M059J (cell line): ENCODE measurements at places on chromosomes 12 and 14.

- no peak for DNase-seq
Observed at GRCh38 chr14:50007123-50007903, 109.1 kb downstream of the VCPKMT start.

DNA sequence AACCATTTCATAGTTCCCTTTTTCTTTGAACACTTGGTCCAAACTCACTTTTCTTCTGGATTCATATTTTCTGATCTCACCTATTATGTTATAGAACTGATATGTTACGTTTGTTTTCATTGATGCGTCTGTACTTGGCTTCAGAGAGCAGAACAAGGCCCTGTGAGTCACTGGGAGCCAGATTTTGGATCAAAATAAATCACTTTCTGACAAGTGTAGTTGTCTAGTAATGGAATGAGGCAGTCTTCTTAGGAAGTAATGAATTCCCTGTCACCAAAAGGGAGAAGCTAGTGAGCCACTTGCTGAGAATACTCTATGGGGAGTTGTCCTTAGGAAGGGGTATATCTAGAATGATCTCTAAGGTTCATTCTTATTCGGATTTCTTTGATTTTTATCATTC, 10.2 kb downstream of the BICD1 start:
- peak; percentile 68 for DNase-seq

- no peak for DNase-seq
Observed at GRCh38 chr12:53949631-53950436, 4.9 kb upstream of the HOXC12 start.

DNA sequence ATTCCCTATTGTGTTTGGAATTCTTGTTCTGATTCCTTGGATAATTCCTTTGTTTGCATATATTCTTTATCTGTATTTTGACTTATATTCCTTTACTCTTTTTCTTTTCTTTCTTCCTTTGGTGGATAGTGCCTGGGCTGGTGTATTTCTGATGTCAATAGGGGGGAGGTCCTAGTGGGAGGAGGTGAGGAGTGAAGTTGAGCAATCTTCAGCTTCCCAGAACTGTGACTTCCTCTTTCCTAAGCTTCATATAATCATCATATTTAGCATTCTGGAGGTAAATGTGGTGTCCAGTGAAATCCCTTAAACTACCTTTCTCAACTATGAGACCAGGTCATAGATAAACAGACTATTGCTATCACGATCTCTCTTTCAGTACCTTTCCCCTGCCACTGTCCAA, 29.6 kb upstream of the TBPL2 start:
- no peak for DNase-seq

- no peak for DNase-seq
Observed at GRCh38 chr14:101498526-101498860, 62.8 kb upstream of the DIO3 start.

DNA sequence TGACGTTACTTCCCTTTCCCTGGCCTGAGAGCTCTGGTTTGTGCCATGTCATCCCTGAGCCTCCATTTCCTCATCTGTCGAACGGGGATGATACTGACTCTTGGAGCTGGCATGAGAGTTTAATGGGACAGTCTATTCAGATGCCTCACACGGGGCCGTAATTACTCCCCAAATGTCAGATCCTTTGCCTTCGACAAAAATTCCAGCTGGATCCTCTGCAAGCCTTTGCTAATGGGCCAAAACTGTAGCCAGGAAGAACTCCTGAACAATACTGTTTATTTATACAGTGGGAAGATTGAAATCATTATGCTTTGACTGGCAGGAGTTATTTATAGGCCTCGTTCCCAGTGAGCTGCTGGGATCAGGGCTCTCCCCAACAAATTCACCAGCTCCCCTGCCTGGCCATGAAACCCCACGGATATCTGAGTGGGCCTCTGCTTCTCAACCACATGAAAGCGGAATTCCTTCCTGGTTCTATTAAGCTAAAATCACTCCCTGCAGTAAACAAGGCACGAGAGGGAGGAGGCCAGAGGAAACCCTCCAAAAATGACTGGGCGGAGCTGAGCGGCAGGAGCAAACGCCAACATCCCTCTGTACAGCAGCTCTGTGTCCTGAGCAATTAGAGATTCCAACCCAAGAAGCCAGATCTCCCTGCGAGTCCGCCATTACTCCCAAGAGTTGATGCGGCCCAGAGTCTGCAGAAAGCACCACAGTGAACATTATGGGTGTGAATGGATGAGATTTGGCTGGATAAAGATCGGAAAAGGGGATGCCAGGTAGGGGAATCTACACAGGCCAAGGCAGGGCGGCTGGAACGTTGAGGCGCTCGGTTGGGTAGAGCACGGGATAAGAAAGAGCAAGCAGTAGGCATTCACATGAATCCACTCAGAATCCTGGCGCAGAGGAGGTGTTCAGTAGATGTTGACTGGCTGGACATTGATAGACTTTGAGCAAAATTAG, 326.1 kb downstream of the BCL11B start:
- DNase-seq, result peak; percentile 50

DNA sequence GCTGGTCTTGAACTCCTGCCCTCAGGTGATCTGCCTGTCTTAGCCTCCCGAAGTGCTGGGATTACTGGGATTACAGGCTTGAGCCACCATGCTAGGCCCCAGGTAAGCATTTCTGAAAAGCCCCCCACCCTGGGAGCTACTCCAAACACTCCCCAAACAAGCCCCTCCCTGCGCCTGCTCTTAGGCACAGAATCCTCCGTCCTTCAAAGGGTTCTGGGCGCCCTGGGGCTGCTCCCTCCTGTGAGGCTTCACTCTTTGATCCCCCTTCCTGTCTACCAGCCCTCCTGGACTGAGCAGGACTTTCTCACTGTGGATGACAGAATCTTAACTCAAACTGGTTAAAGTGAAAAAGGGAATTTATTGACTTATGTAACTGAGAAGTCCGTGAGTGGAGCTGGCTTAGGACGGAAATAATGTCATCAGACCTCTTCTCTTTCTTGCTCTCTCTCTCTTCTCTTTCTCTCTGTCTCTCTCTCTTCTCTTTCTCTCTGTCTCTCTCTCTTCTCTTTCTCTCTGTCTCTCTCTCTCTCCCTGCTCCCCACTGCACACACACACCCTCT, 66.9 kb upstream of the CLMN start:
- no peak for DNase-seq

- DNase-seq, result peak; percentile 51
Observed at GRCh38 chr12:68953536-68953935, 20.6 kb upstream of the CPM start.

GRCh38 chr14:33954016-33954598, 3.2 kb upstream of the EGLN3 start:
- no peak for DNase-seq

- DNase-seq, result no peak
Observed at GRCh38 chr12:4190366-4191063, 83.0 kb upstream of the CCND2 start.

GRCh38 chr14:94423453-94424056, 29.0 kb downstream of the SERPINA11 start:
- DNase-seq, result peak; percentile 52

DNA sequence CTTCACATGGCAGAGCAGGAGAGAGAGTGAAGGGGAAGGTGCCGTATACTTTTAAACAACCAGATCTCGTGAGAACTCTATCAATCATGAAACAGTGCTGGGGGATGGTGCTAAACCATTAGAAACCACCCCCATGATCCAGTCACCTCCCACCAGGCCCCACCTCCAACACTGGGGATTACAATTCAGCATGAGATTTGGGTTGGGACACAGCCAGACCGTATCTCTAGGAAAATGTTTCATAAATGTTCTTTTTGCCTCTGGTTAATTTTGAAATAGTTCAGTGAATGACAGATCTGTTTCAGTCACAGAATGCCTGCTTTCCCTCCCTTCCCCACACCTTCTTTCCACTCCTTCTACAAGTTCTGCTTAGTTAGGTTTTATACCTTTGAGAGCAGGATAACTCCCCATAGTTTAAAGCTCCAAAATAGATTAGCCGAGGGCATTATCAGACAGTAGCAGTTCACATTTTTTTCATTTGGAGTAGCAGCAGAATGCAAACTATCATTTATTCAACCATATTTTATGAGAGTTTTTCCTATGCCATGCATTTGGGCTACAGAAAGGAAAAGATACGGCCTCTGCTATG, 27.1 kb downstream of the PELI2 start:
- no peak for DNase-seq

DNA sequence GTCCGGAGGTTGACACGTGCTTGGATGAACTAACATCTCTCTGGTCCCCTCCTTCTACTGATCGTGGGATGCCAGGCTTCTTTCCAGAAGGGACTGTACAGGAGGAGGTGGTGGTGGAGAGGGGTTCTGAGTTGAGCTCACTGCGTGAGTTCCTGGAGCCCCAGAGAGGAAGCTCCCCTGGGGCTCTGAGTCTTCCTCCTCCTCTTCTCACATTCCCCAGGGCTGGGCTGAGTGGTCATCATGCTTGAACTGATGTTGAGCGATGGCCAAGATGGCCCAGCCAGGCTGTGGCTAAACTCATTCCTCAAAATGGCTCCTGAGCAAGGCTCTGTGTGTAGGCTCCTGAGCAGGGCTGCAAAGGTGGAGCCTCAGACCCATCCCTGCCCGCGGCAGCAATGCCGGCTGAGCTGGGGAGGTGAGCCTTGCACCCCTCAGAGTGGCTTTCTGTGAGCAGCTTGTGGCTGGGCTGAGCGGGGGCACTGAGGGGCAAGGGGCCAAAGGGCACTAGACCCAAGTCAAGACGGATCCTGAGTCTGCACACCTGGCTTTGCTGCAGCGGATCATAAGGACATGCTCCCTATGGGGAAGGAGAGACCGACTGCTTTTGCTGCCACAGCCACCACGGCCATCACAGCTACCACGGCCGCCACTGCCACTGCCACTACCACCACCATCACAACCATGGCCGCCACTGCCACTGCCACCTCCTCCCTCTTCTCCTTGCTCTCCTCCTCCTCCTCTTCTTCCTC, 35.4 kb downstream of the MEG3 start:
- DNase-seq, result no peak

GRCh38 chr14:77598366-77599070, 17.9 kb downstream of the SPTLC2 start:
- DNase-seq, result peak; percentile 47

GRCh38 chr12:88546226-88546625, 34.0 kb downstream of the KITLG start:
- DNase-seq, result no peak

DNA sequence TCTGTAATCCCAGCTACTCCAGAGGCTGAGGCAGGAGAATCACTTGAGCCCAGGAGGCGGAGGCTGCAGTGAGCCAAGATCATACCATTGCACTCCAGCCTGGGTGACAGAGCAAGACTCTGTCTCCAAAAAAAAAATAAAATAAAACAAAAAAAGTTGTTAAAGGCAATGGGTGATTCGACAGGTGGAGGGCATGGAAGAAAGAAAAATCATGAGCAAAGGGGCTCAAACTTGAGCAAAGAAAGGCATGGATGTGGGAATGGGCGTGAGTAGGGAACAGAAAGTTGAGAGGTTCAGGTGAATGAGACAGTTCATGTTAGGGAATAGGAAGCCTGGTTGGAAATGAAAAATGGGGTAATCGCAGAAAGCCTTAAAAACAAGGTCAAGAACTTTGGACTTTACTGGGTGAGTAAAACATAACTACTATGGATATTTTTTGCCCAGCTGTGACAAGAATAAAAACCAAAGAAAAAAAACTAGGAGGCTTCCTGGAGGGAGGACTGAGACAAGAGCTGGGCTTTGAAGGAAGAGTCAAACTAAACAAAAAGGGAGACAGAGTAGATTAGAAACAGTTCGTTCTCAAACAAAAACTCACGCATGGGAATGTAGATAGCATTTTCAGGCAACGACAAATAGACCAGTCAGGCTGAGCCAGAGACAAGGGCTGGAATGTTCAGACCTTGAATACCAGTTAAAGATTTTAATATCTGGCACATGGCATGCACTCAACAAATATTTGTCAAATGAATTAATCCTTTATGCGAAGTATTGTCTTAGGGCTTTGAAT, 18.8 kb downstream of the PYM1 start:
- DNase-seq, result no peak

DNA sequence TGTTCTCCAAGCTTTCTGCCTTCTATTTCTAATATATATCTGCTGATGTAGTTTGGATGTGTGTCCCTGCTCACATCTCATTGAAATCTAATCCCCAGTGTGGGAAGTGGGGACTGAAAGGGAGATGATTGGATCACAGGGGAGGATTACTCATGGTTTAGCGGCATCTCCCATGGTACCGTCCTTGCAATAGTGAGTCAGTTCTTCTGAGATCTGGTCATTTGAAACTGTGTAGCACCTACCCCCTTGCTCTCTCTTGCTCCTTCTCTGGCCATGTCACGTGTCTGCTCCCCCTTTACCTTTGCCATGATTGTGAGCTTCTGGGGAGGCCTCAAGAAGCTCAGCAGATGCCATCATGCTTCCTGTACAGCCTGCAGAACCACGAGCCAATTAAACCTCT, 26.2 kb upstream of the ALX1 start:
- DNase-seq, result peak; percentile 0

DNA sequence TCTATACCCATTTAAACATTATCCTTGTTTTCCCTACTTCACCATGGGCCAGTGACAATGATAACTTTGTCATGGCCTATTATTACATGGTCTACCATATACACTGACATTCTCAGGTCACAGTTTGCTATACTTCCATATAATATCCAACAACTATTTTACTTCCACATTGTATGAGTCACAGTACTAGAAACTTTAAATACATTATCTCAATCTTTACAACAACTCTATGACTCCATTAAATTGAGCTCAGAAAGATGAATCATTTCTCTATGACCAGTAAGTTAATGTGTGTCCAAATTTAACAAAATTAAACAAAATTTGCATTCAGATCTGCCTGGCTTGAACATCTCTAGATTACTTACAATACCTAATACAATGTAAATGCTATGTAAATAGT, 93.9 kb downstream of the PLEKHG7 start:
- peak; percentile 1 for DNase-seq

GRCh38 chr12:63013302-63013701, 78.4 kb upstream of the PPM1H start:
- DNase-seq, result no peak

- no peak for DNase-seq
Observed at GRCh38 chr12:66188584-66189485, at the start of gene IRAK3. Gene IRAK3, plus strand, starts transcription at chr12:66189214. Its CDS starts 86 bp downstream, at chr12:66189300.

- DNase-seq, result peak; percentile 80
Observed at GRCh38 chr12:126668961-126669360, 1598.0 kb upstream of the TMEM132C start.

- DNase-seq, result peak; percentile 55
Observed at GRCh38 chr14:37594238-37594970, 645 bp downstream of the FOXA1 start.

DNA sequence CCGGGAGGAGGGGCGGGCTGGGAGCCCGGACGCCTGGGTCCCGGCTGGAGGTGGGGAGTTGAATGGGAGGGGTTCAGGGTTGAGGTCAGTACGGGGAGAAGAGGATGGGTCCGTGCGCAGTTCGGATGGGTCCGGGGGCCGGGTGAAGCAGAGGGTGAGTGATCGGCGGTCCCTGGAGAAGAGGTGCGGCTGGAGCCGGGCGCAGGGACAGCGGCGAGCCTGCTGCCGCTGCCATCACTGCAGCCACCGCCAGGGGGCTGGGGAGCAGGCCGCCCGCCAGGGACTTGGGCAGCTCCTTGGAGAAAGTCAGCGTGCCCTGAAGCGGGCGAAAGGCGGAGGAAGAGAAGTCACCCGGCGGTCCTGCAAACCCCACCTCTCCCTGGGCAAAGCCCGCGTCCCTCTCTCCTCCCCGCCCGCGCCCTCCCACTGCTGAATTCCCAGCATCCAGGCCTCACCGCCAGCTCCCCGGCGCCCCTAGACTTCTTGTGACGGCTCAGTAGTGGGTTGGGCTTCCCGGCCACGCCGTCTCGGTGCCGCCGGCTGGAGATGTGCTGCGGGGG, 6.0 kb upstream of the GPR84 start:
- DNase-seq, result peak; percentile 77

- DNase-seq, result peak; percentile 50
Observed at GRCh38 chr14:30610787-30611343, 11.3 kb upstream of the SCFD1 start.
